ENCODE measurements at places on chromosomes 4 and X.

DNA sequence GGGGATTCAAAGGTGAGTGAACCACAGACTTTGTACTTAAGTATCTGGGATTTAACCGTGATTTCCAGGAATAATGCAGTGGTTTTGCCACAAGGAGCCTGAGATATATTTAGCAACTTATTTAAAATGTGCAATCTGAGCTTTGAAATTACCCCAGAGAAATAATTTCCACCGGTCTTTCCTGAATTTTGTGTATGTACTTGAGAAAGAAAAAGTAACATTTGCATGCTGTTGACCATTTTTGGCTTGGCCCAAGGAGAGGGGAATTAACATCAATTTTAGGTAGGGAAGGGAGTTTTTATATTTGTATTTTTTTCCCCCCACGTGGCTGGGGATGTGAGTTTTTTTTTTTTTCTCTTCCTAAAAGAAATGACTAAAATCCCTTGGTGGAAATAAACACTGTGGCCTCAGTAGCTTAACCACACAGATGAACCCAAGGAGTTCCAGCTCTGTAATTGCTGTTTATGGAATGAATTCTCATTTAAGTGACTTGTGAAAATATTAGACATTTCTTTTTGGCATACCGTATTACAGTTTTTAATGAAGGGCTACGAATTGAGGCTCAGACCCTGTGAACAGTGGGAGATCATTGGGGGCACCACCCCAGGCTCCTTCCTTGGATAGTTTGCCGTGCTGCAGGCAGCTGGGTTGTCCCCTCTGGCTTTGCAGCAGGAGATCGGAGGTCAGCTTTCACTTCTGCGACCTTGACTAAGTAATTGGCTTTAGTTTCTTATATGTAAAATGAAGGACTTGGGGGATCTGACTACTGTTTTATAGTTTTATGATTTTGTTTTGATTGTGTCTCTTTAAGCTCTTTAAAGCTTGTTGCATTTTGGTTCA, 116.1 kb downstream of the ARHGAP10 start:
- H3K27ac ChIP-seq, result no peak overlapping the region
- DNase-seq, result no peak
- no peak overlapping the region for H3K4me3 ChIP-seq
- H3K27me3 ChIP-seq, result peaks cover 7% of the 10 kb centered on the region
- H3K4me1 ChIP-seq, result no peaks in the 10 kb centered on the region

- H3K27ac ChIP-seq, result no peak overlapping the region
- no peaks in the 10 kb centered on the region for H3K36me3 ChIP-seq
- no peaks in the 10 kb centered on the region for H3K27me3 ChIP-seq
Measured at GRCh38 chr4:25743971-25744370, 88.3 kb downstream of the SLC34A2 start.

GRCh38 chrX:55118574-55118973, 29.8 kb downstream of the PAGE2 start:
- peak; percentile 23 for DNase-seq
- H3K4me3 ChIP-seq, result no peak overlapping the region
- H3K27me3 ChIP-seq, result no peaks in the 10 kb centered on the region
- H3K27ac ChIP-seq, result no peak overlapping the region
- peaks cover 30% of the 10 kb centered on the region for H3K4me1 ChIP-seq

GRCh38 chr4:83651846-83652245, 115.9 kb downstream of the GPAT3 start:
- no peaks in the 10 kb centered on the region for H3K4me1 ChIP-seq
- no peak overlapping the region for H3K27ac ChIP-seq
- no peak overlapping the region for H3K4me3 ChIP-seq
- peaks cover 3% of the 10 kb centered on the region for H3K27me3 ChIP-seq

DNA sequence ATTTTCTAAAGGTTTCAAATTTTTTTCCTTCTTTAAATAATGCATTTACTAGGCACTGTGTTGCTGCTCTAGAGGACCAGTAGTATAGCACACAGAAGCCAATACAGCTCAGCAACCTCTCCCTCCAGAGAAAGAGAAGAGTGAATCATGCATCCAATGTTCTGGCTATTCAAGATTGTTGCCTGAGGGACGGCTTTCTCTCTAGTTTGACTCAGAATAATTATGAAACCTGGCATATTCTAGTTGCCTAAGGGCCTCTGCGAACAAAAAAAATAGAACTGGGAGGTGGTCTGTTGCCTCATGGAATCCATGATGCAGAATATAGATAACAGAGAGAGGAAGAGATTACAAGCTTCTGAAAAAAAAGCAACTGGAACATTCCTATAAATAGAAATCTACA, 1233.3 kb upstream of the PABPC4L start:
- no peak overlapping the region for H3K4me3 ChIP-seq
- no peaks in the 10 kb centered on the region for H3K27me3 ChIP-seq
- H3K4me1 ChIP-seq, result no peaks in the 10 kb centered on the region
- DNase-seq, result no peak

DNA sequence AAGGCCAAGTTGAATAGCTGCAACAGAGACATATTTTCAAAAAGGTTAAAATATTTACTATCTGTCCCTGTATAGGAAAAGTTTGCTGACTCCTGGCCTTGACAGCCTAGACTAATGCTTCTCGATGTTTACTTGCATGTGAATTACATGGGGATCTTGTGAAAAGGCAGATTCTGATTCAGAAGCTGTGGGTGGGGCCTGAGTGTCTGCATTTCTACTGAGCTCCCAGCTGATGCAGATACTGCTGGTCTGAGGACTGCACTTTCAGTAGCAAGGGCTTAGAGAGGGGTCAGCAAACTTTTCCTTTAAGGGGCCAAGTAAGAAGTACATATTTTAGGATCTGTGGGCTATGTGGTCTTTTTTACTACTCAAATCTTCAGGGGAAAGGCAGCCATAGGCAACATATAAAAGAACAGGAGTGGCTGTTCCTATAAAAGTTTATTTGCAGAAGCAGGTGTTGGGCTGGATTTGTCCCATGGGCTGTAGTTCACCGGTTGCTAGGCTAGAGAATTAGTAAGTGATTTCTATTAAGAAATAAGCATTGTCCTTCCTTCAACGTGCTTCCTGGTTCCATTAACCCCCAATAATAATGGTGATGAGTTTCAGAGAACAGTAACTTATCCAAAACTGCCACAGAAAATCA, 97.2 kb upstream of the PDE5A start:
- H3K27ac ChIP-seq, result no peak overlapping the region
- no peak overlapping the region for H3K4me3 ChIP-seq
- no peaks in the 10 kb centered on the region for H3K27me3 ChIP-seq
- H3K4me1 ChIP-seq, result no peaks in the 10 kb centered on the region
- no peaks in the 10 kb centered on the region for H3K36me3 ChIP-seq
- no peak for DNase-seq

DNA sequence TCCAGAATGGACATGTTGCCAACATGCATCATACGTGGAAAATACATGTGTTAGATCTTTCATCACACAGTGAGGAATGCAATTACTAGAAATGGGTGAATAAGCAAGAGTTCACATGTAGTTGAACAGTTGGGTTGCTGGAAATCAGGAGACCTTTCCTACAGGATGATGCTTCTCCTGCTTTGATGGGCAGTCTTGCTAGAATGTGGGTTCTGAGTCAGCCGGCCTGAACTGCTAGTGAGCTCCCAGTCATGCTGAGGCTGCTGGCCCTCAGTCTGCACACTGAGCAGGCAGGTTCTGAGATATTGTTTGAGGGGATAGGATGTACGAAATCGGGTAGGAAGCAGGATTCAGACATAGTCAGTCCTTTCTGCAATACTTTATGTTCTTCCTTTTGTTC, 20.2 kb downstream of the MSL3 start:
- no peak overlapping the region for H3K4me3 ChIP-seq
- peaks cover 22% of the 10 kb centered on the region for H3K36me3 ChIP-seq
- peaks cover 14% of the 10 kb centered on the region for H3K4me1 ChIP-seq
- DNase-seq, result no peak

GRCh38 chr4:102825261-102826091, 1.9 kb downstream of the UBE2D3 start:
- H3K27ac ChIP-seq, result no peak overlapping the region
- DNase-seq, result peak; percentile 39
- peaks cover 33% of the 10 kb centered on the region for H3K36me3 ChIP-seq
- H3K4me3 ChIP-seq, result no peak overlapping the region
- no peaks in the 10 kb centered on the region for H3K27me3 ChIP-seq

GRCh38 chr4:12588582-12588981, 895.6 kb downstream of the RAB28 start:
- no peaks in the 10 kb centered on the region for H3K36me3 ChIP-seq
- H3K27me3 ChIP-seq, result no peaks in the 10 kb centered on the region
- no peak overlapping the region for H3K27ac ChIP-seq

GRCh38 chr4:140257461-140258305, 103.7 kb upstream of the MAML3 start:
- no peaks in the 10 kb centered on the region for H3K36me3 ChIP-seq
- no peak overlapping the region for H3K4me3 ChIP-seq

DNA sequence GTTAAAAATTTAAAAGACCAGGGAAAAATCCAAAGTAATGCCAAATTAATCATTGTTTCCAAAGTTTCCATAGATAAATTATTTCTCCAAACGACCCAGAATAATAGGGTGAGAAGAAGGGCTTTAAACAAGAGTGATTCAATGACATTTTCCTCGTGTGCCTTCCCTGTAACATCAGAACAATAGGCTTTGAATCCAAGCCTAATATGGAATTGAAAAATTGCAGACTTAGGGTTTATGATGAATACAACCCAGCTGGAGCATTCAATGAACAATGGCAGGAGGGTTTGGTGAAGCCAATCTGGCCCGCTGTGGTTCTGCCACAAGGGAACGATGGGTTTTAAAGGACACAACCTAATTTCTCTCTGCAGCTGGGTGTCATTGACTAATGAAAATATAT, 94.2 kb downstream of the CBLL2 start:
- no peaks in the 10 kb centered on the region for H3K36me3 ChIP-seq
- no peak for DNase-seq
- H3K4me3 ChIP-seq, result no peak overlapping the region
- H3K4me1 ChIP-seq, result no peaks in the 10 kb centered on the region
- no peaks in the 10 kb centered on the region for H3K27me3 ChIP-seq
- H3K27ac ChIP-seq, result no peak overlapping the region

GRCh38 chrX:98057176-98057575, 1173.5 kb downstream of the RPA4 start:
- no peak for DNase-seq
- H3K4me3 ChIP-seq, result no peak overlapping the region
- H3K4me1 ChIP-seq, result no peaks in the 10 kb centered on the region

DNA sequence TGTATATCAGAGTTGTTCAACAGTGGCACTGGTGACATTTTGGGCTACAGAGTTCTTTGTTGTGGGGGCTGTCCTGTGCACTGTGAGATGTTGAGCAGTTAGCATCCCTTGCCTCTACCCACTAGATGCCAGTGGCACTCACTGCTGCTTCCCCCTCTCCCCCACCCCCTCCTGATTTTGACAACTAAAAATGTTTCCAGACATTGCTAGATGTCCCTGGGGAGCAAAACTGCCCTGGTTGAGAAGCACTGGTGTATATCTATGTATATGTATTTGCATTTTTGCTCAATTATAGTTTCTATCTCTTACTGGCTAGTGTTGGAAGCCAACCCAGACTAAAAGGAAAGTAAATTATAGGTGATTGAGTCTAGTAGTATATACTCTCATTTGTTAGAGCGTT, 2.4 kb downstream of the TMEM131L start:
- H3K27ac ChIP-seq, result peak overlapping the region; percentile 95
- H3K4me3 ChIP-seq, result peak overlapping the region; percentile 86
- peaks cover 64% of the 10 kb centered on the region for H3K4me1 ChIP-seq
- H3K27me3 ChIP-seq, result no peaks in the 10 kb centered on the region
- no peak for DNase-seq
- peaks cover 57% of the 10 kb centered on the region for H3K36me3 ChIP-seq

DNA sequence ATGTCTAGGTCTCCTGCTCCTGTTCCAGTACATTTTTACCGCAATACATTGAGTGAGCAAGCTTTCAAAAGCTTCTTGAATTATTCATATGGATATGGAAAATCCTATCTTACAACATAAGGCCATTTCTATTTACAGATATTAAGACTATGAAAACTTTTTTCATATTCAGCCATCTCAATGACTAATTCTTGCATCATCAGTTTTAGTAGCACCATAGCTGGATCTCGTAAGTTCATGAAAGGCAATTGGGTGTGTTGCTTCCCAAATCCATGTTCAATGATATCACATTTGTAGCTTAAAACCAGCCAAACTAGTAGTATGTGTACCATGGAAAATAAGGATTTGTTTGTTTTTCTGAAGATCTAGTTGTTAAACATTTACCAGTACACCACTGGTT, 118.3 kb upstream of the GABRA2 start:
- no peak overlapping the region for H3K4me3 ChIP-seq
- no peaks in the 10 kb centered on the region for H3K4me1 ChIP-seq
- H3K27me3 ChIP-seq, result no peaks in the 10 kb centered on the region
- no peak for DNase-seq

GRCh38 chr4:180695851-180696250, 1547.4 kb upstream of the TENM3 start:
- DNase-seq, result no peak
- H3K4me1 ChIP-seq, result no peaks in the 10 kb centered on the region
- H3K4me3 ChIP-seq, result no peak overlapping the region
- no peaks in the 10 kb centered on the region for H3K36me3 ChIP-seq
- H3K27me3 ChIP-seq, result no peaks in the 10 kb centered on the region

DNA sequence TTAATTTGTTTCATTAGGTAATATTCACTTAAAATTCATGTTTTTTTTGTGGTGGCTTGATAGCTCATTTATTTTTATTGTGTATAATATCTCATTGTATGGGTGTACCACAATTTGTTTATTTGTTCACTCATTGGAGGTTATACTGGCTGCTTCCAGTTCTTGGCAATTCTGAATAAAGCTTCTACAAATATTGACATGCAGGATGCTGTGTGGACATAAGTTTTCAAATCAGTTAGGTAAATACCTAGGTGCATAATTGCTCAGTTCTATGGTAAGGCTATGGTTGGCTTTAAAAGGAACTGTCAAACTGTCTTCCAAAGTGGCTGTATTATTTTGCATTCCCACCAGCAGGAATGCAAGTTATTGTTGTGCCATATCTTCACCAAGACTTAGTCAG, 504.5 kb upstream of the GALNTL6 start:
- H3K36me3 ChIP-seq, result no peaks in the 10 kb centered on the region
- no peaks in the 10 kb centered on the region for H3K4me1 ChIP-seq
- H3K4me3 ChIP-seq, result no peak overlapping the region

DNA sequence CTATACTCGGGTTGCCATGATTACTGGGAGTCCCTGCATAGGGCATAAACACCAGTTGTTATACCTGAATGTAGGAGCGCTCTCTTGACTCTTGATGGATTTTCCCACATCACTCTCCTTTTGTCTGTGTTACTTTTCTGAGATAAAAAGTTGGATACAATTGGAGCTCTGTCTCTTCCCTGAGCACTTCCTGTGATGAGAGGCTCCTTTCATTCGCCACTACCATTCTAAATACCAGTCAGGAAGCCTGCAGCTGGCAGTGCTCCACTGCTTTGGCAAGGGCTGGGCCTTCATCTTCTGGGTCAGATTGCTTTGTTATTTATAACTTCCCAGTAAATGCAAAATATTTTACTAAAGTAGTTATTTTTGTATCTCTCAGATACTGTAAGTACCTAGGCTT, 13.9 kb downstream of the TCEANC start:
- H3K4me1 ChIP-seq, result peaks cover 10% of the 10 kb centered on the region
- no peak overlapping the region for H3K27ac ChIP-seq
- H3K36me3 ChIP-seq, result peaks cover 34% of the 10 kb centered on the region
- no peaks in the 10 kb centered on the region for H3K27me3 ChIP-seq
- H3K4me3 ChIP-seq, result no peak overlapping the region

DNA sequence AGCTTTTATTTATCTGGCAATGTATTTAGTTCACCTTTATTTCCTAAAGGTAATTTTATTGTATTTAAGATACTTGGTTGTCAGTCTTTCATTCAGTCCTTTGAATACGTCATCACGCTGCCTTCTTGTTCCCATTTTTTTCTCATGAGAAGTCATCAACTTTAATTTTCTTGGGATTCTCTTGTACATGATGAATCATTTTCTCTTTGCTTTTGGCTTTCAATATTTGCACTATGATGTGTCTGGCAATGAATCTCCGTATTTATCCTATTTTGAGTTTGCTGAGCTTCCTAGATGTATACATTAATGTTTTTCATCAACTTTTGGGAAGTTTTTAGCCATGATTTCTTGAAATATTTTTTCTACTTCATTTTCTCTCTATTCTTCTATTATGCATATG, 28.4 kb downstream of the CLDN2 start:
- H3K4me1 ChIP-seq, result no peaks in the 10 kb centered on the region
- H3K4me3 ChIP-seq, result no peak overlapping the region
- no peaks in the 10 kb centered on the region for H3K27me3 ChIP-seq

Measured in activated CD4-positive, alpha-beta T cell treated with anti-CD3 and anti-CD28 coated beads, Interleukin-2, amount 10 ng/mL, durations not matched to agents 7 days and 5 days (primary cell).